ENCODE measurements at places on chromosomes 11 and 22.

- DNase-seq, result no peak
Observed at GRCh38 chr11:6717426-6717825, 34.3 kb upstream of the MRPL17 start.

DNA sequence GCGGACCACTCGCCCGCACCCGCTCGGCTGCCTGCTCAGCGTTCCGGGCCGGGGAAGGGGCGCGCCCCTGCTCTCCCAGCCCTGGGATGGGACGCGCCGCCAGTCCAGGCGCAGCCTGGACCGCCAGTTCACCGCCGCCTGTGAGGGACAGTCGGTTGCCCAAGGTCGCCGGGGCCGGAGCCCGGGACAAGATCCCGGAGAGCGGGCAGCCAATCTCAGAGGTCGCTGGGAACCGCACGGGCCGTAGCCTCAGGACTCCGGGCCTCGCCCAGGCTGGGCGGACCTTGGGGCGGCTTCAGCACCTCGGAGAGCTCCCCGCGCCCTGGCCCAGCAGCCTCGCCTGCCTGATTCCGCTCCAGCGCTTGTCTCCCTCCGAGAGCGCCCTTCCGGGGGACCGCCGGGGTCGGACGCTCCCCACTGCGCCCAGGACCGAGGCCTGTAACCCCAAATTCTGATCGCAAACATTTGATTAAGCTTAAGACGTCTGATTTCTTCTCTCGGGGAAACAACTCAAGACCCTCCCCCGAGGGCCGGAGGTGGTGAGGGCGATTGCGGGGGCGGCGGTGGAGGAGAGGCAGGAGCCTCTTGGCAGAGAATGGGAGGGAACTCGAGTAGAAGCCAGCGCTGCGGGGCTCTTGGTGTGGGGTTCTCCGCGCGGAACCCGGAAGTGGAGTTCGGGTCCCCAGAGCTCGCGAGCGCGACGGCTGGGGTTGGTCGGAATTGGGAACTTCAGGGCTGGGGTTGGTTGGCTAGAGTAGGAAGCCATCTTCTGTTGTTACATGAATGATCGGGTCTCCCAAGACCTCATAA is 1.1 kb upstream of the CHRM4 start:
- DNase-seq, result peak; percentile 48

DNA sequence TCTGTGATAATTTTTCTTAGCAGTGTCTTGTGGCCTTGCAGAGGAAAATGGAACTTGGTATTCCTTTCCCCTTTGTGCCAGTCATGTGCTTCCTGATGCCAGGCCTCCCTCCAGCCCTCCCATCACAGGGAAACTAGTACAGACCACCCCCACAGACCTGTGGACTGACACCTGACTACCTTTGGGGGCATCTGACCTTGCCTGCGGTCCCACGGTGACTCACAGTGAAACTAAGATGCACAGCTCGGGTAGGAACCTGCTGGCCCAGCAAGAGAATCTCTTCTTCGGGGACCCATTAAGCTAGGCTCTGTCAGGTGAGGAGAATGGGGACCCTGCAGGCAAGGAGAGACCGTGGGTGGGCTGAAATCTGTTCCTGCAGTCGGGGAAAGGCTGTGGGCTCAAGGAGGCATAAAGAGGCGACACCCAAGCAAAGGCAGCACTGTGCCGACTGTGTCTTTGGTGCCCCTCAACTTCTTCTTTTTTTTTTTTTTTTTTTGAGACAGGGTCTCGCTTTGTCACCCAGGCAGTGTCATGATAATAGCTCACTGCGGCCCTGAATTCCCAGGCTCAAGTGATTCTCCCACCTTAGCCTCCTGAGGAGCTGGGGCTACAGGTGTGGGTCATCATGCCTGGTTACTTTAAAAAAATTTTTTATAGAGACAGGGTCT is 20.8 kb upstream of the PEX26 start:
- DNase-seq, result no peak

GRCh38 chr11:35529971-35530495 is 4.6 kb upstream of the PAMR1 start:
- DNase-seq, result peak; percentile 92

GRCh38 chr11:77026221-77026620 is 8.0 kb upstream of the B3GNT6 start:
- DNase-seq, result no peak

- no peak for DNase-seq
Observed at GRCh38 chr11:923691-924405, 1.8 kb upstream of the AP2A2 start.

DNA sequence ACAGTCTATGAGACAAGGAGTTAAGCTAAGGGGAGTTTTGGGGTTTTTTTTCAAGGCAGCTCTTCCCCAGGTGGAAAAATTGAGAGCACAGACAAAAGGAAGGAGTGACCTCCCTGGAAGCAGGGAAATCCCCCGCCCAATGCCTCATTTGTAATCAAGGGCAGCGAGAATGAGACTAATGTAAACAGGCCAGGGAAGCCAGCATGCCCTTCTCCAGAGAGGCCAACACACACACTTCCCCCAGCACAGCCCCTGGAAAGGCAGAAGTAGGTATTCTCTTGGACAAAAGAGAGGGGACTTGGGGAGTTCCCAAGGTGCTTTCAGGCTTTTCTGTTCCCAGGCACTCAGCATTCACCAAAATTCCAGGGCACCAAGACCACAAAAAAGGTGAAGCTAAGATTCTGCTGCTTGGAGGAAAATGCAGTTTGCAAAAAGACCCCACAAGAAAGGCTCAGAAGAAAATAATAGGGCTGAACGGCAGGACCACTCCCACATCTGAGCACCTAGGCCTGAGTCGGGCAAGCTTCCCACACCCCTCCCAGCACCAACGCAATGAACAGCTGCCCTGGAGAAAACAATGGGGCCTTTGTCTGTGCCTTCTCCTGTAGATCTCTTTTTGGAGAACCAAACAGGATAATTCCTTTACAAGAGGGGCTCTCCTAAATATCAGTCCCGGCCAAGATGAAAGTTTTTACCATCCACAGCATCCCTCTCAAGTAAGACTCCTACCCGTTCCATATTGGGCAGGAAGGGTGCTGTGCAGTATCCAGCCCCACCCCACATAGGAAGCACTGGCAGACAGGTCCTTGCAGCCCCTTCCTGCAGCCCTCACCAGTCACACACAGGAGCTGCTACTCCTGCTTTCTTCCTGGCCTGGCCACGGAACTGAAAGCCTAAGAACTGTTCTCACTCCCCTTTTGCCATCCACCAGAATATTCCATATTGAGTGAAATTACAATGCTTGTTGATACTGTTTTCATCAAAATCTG is 70.7 kb upstream of the AKIP1 start:
- DNase-seq, result no peak

GRCh38 chr11:131713529-131714134 is 343.2 kb downstream of the NTM start:
- no peak for DNase-seq

DNA sequence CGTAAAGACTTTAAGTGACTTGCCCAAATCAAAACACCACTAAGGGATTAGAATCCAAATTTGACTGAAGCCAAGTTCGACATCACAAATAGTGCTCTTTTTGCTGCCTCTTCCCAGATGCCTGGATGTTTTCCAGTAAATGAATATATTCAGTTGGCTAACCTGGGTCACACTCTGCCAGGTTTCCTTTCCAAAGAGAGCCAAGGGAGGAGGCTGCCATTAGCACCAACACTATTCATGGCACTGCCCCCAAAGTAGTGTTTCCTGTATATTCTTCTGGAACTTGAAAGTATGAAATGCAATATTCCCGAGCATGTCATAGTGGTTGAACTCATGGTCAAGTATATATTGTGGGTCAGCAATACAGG is 219.3 kb upstream of the UBASH3B start:
- DNase-seq, result no peak

DNA sequence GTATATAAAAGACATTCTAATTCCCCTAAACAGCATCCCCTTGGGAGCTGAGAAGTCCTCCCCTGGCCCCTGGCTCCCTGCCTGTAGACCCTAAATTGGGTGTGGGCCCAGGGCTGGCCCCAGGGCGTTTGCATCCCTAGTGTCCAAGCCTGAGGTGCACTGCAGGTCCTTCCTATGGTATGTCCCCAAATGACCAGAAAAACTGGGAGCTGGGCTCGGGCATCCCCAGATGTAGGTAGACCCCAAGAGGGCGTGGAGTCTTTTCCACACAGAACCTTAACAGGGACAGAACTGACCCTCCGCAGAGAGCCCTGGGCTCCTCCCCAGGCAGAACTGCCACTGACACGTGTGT is 782 bp upstream of the OSBPL5 start:
- no peak for DNase-seq

- DNase-seq, result no peak
Observed at GRCh38 chr11:134662629-134663360, 250.8 kb upstream of the B3GAT1 start.

DNA sequence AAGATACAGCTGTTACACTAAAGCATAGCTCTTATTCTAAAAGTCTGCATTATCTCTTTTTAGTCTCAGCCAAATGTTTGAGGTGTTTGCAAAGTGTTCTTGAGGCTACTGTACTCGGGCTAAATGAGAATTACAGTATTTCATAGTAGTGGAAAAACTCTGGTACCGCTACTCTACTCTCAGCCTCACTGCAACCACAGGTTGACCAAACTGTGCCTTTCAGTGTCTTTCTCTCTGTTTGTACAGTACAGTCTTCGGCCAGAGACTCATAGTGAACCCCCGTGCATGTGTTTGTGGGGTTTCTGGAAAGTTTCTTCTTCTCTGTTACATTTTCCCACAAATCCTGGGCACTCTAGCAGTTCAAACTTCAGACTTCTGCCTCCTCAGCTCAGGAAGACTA is 7.4 kb upstream of the LUZP2 start:
- no peak for DNase-seq

GRCh38 chr11:100174881-100175280 is 512.2 kb upstream of the ARHGAP42 start:
- DNase-seq, result no peak

- DNase-seq, result no peak
Observed at GRCh38 chr11:106217456-106217855, 140.0 kb downstream of the AASDHPPT start.

DNA sequence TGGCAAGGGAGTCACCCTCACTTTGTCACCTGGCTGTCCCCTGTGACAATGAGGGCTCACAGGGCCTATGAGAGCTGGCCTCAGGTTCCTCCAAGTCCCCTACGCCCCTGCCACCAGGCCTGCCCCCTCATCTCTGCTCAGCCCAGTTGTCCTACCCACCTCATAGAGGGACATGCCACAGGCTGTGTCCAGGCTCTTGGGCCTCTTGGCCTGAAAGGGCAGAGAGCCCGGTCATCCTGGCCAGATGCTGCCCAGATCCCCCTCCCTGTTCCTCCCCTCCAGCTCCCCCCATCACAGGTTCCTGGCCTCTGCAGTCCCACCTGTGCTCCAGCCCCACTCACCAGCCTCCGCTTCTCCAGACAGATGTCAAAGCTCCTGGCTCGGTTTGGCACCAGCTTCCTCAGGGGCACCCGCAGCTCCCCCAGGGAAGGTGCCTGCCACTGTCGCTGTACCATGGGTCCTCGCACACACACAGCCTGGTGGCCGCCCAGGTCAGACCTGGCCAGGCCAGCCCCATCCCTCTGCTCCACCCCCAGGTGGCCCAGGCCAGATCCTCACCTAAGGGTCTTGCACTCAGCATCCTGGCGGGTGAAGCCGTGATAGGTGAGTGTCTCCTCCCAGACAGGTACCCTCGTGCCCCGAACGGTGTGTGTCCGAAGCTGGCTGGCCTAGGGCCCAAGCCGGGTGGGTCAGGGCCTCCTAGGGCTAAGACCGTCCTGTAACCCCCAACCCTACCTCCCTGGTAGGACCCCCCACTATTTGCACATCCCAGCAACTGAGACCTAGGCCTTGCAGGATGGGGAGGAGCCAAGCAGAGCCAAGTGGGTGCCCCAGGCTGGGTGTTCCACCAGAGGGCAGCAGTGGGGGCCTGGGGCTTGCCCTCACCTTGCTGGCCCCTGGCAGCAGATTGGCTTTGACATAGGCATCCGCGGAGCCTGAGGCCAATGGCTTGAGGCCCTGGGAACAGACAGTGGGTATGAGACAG is 8.3 kb downstream of the NDUFV1 start:
- DNase-seq, result no peak

- no peak for DNase-seq
Observed at GRCh38 chr11:68965901-68966853, 14.6 kb downstream of the MRGPRD start.

GRCh38 chr11:65452806-65453490 is 30.4 kb downstream of the NEAT1 start:
- no peak for DNase-seq

GRCh38 chr22:23279781-23280180 is 99.5 kb downstream of the BCR start:
- DNase-seq, result no peak

GRCh38 chr11:70501933-70502540 is 103.7 kb downstream of the CTTN start:
- DNase-seq, result no peak

GRCh38 chr22:40331706-40332105 is 14.6 kb upstream of the ADSL start:
- no peak for DNase-seq

GRCh38 chr22:31802575-31802974 is 48.8 kb downstream of the DEPDC5 start:
- DNase-seq, result no peak

DNA sequence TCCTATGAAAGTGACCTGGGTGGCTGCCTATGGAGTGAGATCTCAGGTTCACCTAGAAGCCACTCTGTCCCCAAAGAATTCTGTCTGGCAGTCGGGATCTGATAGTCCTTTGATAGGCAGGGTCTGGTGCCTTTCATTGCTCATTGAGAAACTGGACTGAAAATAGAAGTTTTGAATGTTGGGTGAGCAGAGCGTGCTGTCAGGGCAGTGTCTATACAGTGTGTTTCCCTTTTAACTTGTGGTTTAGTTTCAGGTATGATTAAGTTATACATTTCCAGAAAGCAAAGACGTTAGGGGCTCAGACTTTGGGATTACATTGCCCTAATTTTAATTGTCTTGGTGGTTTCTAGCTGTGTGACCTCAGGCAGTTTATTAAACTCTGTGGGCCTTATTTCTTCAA is 111.3 kb upstream of the PAX6 start:
- DNase-seq, result no peak

DNA sequence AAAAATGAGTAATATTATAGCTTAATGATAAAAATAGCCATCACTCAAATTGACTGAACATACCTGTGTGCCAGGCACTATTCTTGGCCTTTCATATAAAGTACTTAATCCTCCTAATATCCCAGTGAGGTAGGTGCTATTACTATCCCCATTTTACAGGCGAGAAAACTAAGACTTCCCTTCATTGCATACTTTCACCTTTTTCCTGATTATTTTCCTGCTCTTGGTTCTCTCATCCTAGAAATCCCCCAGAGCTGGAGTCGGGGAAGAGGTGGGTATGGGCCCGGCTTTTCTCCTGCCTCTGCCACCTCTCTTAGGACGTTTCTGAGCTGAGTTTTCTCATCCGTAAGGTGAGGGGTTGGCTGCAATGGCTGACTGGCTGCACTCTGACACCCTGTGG is 2.2 kb downstream of the NPTXR start:
- no peak for DNase-seq
